ENCODE measurements at places on chromosomes 3 and 15.

- DNase-seq: no peak
Measured at GRCh38 chr15:25186411-25186810, 231.6 kb downstream of the SNRPN start.

DNA sequence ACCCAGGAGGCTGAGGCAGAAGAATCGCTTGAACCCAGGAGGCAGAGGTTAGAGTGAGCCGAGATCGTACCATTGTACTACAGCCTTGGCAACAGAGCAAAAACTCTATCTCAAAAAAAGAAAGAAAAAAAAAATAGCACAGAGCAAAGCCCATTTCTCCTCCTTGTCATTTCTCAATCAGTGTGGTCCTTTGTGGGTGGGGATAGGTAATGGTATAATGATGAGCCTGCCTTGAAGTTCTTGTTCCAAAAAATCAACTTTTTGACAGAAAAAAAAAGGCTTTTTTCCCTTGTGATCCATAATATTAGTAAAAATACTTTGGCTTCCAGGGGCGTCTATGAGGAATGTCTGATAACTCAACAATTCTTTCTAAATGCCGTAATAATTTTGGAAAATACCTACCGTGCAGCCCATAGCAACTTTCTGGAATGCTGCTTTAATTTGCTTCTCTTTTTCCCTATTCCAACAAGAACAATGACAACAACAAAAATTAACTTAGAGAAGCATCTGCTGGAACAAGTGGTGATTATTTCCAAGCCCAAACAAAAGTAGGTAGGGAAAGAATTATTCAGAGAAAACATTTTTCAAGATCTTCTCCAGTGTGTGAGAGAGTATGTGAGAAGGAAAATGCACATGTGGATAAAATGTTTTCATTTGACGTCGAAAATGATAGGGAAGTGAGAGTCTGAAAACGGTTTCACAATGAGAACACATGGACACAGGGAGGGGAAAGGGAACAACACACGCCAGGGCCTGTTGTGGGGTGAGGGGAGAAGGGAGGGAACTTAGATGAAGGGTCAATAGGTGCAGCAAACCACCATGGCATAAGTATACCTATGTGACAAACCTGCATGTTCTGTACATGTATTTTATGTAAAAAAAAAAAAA lies 337.8 kb downstream of the RBMS3 start:
- DNase-seq: no peak

GRCh38 chr15:81181220-81181619 lies 15.5 kb upstream of the IL16 start:
- DNase-seq: no peak

- DNase-seq: no peak
Measured at GRCh38 chr15:63066272-63066671, 23.7 kb downstream of the TPM1 start.

GRCh38 chr15:38992506-38992905 lies 427.9 kb upstream of the RASGRP1 start:
- DNase-seq: no peak

DNA sequence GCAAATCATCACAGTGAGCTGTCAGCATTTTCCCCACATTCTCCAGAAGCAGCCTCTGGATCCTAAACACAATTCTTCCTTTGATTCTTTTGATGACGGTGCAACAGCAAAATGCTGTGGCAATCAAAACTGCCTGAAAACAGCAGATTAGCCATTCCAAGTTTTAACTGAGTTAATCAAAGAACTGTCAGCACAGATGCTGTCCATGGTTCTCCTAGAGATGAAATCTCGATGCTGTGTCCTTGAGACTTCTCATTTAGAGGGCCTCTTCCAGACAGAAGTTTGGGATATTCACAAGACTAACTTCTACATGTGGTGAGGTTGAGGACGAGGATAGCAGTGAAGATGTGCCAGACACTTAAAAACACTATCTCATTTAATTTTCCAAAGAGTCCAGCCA lies 50.4 kb upstream of the GYG1 start:
- no peak for DNase-seq

- DNase-seq: no peak
Measured at GRCh38 chr15:78429477-78429876, 8.5 kb upstream of the IREB2 start.

DNA sequence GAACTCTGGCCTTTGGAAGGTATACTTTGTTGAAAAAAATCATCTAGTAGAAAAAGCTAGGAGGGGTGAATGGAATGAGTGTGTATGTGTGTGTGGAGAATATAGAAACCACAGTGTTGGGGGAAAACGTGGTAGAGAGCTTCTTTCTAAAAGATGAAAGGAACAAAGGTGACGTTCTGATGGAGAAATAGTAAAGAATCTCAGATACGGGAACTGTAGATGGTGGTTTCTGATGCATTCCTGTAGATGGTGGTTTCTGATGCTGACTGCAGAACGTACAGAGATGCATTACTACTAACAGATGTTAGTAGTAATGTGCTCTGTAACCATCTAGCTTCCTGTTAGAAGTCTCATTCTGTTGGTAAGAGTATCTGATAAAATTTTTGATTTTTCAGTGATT lies 60.2 kb downstream of the VPS8 start:
- DNase-seq: no peak

GRCh38 chr3:119352034-119352609 lies 57.9 kb downstream of the ARHGAP31 start:
- peak; percentile 33 for DNase-seq

DNA sequence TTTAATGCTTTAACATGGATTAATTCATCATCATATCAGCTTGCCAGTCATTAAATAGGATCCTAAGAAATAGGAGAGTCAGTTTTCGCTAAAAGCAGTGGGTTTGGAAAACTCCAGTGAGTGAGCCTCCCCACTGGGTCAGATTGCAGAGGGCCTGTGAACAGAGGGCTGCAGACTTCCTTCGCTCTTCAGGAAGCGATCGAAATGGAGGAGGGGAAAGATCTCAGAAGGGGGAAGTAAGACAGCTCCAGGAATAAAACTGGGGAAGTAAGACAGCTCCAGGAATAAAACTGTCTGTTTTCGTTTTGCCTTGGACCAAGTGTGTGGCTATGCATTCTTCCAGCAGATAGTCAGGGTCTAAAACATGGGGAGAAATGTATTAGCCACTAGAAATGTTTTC lies 124.8 kb upstream of the C15orf61 start:
- DNase-seq: no peak

All from activated CD4-positive, alpha-beta T cell treated with anti-CD3 and anti-CD28 coated beads, Interleukin-2, amount 50 U/mL, for 48 hours (primary cell).